Left ventricle myocardium superior (tissue), 1 donor: ENCODE measurements at places on chromosomes 5 and 9. TPM values are rescaled to one million over a fixed set of nuclear protein-coding genes. Genes with fewer than 3 reads are reported as not detected.

Gene LHX3
- total RNA-seq, result not detected

Gene PCDHAC2
- total RNA-seq, result 0.10 TPM

Gene C9orf153
- 0.42 TPM for total RNA-seq

Gene PCDHA1
- total RNA-seq, result not detected

Gene NOXA1
- total RNA-seq, result 1.9 TPM

Gene SPINK13
- not detected for total RNA-seq

Gene ZNF346
- total RNA-seq, result 8.3 TPM

Gene CDC20B
- not detected for total RNA-seq

Gene LCN6
- total RNA-seq, result 17.4 TPM

Gene PCDHA9
- not detected for total RNA-seq

Gene RFK
- total RNA-seq, result 28.3 TPM

Gene GARIN3
- total RNA-seq, result not detected

- DNase-seq, result no peak
Measured at GRCh38 chr9:128349125-128349524, 8.8 kb downstream of the SLC27A4 start.

DNA sequence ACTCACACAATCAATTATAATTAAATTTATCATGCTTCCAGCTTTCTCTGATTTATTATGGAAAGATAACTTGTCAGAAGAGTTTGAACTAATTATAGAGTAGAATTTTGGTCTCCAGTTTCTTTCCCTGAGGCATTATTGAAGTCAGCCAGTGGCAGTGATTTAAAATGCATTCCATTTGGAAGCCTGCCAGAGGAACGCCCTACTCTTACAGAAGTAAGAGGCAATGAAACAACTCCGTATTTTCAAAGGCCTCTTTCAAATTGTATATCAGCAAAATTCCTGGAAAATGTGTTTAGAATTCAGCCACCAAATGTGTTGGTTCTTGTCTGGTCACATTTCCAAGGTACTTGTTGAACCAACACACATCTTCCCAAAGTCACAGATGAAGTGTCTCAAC, 640.9 kb downstream of the SEMA5A start:
- no peak for DNase-seq

- DNase-seq, result no peak
Measured at GRCh38 chr5:96297290-96297689, 135.8 kb downstream of the PCSK1 start.

DNA sequence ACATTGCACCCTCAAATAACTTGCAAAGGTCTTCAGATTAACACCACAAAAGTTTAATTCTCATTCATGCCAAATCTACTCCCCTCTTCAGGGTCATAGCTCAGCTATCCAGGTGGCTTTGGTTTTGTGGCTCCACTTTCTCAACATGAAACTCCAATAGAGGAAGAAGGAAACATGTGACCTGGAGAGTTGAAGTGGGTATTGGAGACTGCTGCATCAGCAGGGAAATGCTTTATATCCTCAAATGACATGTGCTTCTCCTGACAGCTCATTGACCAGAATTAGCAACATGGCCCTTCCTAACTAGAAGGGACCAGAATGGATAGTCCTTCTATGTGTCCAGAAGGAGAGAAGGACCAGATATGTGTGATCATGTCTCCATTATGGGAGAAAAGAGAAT, 73.6 kb downstream of the TLR4 start:
- DNase-seq, result no peak

- no peak for DNase-seq
Measured at GRCh38 chr5:137461391-137462264, 37.5 kb downstream of the SPOCK1 start.

DNA sequence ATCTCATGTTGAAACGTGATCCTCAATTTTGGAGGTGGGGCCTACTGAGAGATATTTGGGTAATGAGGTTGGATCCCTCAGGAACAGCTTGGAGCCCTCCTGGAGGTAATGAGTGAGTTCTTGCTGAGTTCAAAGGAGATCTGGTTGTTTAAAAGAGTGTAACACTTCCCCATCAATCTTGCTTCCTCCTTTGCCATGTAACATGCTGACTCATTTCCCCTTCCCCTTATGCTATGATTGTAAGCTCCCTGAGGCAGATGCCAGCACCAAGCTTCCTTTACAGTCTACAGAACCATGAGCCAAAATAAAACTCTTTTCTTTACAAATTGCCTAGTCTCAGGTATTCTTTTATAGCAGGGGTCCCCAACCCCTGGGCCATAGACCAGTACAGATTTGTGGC, 352.3 kb downstream of the SLCO4C1 start:
- DNase-seq, result no peak

DNA sequence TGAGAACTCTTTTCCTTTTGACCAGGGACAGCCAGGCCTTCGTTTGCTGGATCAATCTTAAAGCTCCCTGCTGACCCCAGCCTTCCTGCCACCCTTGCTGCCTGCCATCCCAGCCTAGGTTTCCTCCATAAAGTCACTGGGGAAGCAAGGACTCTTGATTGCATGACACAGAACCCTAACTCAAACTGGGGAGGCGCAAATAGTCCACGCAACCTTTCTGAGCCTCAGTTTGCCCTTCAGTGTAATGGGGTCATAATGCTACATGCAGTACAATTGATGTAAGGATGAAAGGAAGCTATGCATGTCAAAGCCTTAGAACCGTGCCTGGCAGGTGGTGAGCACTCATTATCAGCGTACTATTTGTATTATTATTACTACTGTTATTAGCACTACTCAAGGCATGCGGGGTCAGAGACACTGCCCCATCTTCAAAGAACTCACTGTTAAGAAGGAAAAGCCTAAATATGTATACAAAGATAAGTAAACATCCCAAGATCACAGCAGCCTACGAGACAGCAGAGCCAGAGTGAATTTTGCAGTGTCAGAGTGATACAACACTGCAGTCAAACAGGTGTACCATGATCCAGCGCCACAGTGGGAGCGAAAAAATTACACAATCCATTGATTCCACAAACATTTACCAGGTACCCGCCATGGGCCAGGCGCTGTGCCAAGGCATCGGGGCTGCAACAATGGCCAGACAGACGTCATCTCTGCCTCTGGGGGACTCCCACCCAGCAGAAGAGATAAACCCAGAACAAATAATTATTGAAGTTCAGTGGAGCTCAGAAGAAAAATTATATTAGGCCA, 16.9 kb upstream of the CPLX2 start:
- DNase-seq, result no peak

- DNase-seq, result no peak
Measured at GRCh38 chr5:172758077-172758833, 12.7 kb downstream of the DUSP1 start.

GRCh38 chr5:30572279-30572678, 621.2 kb upstream of the CDH6 start:
- DNase-seq, result no peak

GRCh38 chr9:115495052-115495635, 377.2 kb upstream of the TNC start:
- DNase-seq, result no peak

GRCh38 chr5:151493665-151494064, 46.3 kb downstream of the SLC36A1 start:
- no peak for DNase-seq

- no peak for DNase-seq
Measured at GRCh38 chr9:78366827-78367226, 69.9 kb downstream of the PSAT1 start.

DNA sequence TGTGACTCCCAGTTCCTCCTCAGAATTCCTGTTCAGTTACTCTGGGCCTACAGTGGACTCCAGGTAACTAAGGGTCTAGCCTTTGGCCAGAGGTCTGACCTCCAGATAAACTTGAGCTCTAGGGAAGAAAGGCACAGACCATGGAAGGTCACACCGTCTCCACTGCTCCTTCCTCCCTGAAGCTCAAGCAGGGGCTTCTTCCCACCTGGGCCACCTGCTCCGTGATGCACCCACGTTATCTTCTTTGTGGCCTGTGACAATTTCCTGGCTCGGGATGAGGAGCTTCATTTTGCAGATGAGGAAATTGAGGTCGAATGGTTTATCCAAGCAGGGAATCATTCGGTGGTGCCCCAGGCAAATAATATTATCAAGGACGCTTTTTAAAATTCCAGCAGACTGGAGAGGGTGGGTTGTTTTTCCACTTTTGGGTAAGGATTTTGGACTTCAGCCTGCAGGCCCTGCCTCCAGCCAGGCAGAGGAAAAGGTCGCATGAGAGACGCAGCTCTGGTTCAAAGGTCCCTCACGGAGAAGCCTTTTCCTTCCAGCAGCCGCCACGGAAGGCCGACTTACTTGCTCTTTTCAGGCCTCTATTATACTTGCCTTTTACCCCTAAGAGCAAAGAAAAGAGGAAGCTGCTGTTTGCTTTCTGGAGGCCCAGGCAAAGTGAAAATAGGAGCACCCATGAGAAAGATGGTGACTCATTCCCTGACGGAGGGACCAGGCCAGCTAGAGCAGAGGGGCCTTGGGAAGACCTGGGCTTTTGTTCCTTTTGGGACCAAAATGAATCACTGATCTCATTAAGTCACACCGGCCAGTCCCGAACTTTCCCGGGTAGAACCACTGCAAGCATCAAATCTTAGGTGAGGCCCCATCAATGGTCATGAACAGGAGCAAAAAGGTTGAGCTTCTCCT, 22.8 kb upstream of the DUSP1 start:
- DNase-seq, result no peak

GRCh38 chr5:36839489-36840476, 36.8 kb upstream of the NIPBL start:
- DNase-seq, result no peak

DNA sequence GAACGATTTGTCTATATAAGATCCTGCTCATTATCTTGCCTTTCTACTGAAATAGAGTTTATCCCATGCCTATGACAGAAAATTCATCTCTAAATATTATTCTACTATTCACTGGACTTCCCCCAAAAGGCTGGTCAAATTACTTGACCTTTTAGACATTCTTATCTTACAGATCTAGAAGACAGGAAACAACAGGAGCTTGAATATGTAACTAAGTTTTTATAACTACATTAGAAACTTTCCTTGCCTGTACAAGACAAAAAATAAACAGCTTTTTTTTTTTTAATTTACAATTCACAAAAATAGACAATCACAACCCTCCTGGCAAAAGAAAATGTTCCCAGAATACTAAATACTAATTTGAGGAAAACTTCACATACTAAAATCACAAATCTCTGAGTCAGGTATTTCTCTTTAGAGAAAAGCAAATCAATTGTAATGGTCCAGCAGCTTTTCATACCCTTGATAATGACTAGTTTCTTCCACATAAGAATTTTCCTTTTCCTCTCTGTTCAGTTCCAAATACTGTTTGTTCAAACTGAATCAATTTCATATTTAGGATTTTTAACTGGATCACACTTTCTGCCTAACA, 68.6 kb downstream of the MLLT3 start:
- DNase-seq, result no peak

GRCh38 chr5:135333732-135334515, 65.1 kb downstream of the MACROH2A1 start:
- no peak for DNase-seq

GRCh38 chr9:38129366-38129765, 60.3 kb upstream of the SHB start:
- no peak for DNase-seq

DNA sequence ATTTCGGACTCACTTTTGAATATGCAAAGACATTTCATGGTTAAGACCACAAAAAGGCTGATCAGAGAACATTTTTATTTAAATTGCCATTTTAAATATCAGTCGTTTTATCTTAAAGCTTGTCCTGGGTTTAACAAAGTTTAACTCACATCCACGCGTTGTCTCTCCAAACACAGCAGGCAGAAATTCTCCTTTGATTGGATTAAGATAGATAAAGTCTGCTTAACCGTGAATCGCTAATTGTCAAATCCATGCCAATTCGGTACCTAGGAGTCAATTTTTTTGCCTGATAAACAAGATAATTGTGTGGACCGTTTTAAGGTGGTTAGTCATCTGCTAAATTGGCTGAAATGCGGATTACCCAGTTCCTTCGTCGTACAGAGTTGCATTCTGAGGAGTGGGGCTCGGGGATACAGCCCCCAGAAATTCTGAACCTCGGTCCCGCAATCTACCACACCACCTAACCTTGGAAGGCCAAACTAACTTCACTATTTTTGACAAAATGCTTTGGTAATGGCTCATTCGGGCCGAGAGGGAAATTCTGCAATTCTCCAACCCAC, 665 bp upstream of the BTF3 start:
- DNase-seq, result no peak

DNA sequence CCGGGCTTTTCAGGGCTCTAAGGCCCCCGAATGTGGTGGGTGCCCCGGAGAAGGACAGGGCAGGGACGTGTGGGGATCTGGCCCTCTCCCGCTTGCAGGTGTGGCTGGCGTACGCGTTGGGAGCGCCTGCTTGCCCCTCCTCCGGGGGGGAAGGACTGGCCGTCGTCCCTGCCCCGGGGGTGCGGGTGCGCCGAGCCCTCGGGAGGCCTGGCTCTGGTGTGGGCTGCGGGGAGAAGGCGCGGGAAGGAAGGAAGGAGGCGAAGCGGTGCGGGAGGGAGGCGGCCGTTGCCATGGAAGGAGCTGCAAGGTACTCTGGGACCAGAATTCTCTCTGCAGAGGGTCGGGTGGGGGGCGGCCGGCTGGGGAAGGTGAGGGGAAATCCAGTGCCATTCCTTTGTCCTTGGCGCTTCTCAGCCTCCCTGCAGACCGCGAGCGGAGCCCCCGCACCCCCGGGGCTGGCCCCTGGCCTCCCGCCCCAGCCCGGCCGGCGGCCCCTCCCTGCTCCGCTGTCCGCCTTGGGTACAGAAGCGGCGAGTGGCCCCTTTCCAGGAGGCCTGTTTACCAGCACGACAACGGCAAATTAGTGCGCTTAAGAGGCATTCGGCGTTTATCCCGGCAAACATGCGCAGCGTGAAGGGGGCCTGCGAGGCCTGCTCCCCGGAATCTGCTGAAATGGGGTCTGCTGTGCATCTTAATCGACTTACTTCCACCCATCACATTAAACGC, 67.1 kb upstream of the UNC5A start:
- DNase-seq, result no peak

GRCh38 chr9:20084125-20084524, 295.3 kb upstream of the SLC24A2 start:
- no peak for DNase-seq

DNA sequence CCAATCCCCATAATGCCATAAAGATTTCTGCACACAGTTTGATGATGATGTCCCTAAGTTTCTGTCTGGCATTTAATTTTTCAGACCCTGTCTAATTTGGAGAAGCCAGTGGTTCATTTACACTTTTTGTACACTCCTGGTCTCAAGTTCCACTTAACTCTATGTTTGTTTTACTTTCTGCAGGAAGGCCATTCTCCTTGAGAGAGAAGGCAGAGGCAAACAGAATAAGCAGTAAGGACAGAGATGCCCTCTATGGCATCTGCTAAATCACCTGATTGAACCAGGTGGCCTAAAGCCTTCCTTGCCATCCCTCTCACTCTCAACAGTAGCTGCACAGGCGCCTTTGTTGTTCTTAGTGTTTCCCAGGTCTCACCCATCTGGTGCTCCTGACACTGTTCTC, 86.1 kb upstream of the LRRTM2 start:
- no peak for DNase-seq

GRCh38 chr5:17075236-17075635, 139.1 kb upstream of the MYO10 start:
- no peak for DNase-seq
